NK-92 treated with Interleukin-12 subunit alpha and Interleukin-12 subunit beta, amount 100 ng/mL, for 24 hours (cell line): ENCODE measurements at places on chromosomes 16 and 17.

- no peak for DNase-seq
Measured at GRCh38 chr17:5049314-5049841, 14.2 kb upstream of the SLC52A1 start.

DNA sequence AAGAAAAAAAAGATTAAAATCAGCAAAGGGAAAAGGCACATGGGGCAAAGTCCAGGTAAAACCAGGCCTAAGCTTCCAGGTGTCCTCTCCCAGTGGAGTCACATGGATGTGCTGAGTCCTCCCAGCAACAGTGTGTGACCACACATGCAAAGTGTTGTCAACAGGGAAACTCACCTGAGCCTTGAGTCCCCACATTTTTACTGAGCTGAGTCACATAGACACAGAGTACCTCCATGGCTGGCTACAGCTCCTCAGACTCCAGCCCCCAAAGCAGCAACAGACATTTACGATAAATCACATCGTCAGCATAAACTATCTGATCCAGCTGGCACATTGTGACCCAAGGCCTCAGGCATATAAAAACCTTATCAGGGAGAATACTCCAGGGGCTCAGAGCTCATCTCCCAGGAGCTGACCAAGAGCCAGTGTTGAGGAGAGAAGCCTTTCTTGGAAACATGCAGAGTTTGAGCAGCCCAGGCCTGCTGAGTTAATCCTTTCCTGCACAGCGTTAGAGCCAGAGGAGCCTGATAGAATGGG, 20.5 kb downstream of the ERCC4 start:
- no peak for DNase-seq

GRCh38 chr16:31718998-31719397, 154.6 kb upstream of the ZNF267 start:
- no peak for DNase-seq

DNA sequence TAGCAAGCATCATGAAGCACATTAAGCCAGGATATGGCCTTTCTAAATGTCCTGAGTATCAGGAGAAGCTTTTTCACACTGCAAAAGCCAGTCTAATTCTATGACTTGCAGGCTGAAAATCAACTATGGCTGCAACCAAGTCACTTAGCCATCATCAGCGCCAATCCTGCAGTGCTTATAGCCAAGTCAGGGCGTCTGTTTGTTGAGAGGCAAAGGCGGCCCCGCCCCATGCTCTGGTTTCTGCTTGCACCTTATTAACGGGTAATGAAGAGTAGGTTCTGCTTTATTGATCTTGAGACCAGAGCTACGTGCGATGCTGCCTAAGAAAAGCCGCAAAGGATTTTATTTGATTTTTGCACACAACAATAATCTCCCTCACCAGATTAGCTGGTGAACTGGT, 88.4 kb downstream of the CDH13 start:
- DNase-seq: no peak

GRCh38 chr16:50209546-50210265, 56.6 kb downstream of the TENT4B start:
- DNase-seq: no peak

- DNase-seq: no peak
Measured at GRCh38 chr17:39636587-39636926, 387 bp upstream of the STARD3 start.

DNA sequence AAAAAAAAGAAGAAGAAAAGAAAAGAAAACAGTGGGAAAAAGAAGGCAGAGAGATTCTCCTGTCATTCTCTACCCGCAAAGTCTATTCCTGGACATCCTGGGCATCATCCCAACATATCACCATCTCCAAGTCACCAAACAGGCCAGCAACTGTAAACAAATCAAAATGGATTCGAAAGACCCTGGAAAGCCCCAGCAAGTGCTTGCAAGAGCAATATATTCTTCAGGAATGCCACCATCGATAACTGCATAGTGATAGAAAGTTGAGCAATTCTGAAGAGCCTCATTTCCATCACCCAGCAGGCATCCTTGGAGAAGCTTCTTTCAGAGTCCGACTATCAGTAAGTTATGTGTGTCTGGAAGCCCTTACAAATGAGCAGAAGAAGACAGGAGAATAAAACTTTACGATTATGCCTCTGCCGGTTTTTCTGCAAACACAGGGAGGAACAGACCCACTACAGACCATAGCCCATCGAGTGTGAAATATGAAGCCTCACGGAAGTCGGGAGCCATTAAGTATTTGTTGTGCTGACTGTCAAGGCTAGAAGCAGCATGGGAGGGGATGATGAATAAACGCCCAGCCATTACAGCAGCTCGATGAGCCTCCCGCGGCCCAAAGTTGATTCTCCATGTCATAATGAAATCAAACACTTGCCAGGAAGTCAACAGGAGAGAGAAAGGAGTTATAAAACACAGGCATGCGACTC, 64.5 kb upstream of the SEC14L1 start:
- no peak for DNase-seq
